NCI-H146 (cell line): ENCODE measurements at places on chromosomes 1 and 21.

DNA sequence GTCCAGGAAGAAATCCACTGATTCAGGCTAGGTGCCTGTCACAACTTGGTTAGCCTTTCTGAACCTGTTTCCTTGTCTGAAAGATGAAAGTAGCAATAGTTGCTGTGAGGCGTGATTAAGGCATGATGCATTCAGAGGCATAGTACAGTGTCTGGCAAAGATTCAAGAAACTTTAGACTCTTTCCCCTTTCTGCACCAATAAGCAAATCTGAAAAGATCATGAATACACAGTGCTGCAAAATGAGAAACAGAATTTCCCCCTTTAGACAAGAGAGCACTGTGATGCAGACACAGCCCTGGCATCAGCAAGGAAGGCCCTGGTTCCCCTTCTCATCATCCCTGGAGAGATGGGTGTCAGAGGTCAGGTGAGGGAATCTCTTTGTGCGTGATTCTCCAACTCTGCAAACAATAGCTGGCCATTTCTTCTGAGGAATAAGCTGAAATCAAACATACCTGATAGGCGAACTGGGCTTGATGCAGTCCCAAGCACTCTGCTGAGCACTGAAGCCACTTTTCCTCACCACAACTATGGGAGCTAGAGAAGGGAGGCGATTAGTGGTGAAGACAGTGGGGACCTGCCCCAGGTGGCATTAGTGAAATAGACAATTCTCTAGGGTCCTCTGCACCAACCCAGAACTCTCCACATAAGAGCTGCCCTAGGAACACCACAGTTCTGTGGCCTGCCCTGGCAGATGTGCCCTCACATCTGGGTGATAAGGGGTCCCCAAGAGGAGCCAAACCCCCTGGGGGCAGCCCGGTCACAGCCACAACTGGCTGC, 41.7 kb downstream of the ITPKB start:
- DNase-seq = no peak

GRCh38 chr1:157147906-157148700, 9.9 kb upstream of the ETV3 start:
- DNase-seq = no peak

- DNase-seq = peak; percentile 65
Observed at GRCh38 chr1:155591770-155592169, 18.2 kb upstream of the MSTO1 start.

DNA sequence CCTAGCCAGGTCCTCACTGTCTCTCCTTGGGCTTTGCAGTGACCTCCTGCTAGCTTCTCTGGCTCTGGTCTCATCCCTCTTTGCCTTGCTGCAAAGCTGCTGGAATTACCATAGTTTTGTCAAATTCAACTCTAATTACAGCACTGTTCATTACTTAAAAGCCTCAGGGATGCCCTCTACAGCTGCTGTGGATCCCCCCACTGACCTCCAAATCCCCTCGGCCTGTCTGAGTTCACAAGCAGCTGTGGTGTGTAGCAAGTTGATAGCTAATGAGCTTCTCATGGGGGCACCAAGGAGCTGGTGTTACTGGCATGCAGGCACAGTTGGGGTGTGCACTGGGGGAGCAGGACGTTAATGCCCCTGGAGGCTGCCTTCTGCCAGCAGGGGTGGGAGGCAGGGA, 24.8 kb downstream of the NIPAL3 start:
- DNase-seq = no peak

DNA sequence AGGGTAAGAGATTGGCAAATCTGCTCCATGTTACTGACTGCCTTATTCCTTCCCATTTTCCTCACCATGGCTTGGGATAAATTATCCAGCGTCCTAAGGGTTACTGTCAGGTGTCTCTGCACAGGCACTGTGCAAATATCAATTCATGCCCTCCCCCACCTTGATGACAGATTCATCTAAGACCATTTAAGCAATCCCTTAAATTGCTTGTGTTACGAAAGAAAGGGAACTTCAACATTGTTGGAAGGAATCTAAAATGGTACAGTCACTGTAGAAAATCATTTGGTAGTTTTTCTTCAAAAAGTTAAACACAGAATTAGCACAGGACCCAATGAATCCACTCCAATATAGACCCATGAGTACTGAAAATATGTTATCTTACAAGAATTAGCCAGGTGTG, 17.6 kb upstream of the MTARC2 start:
- DNase-seq = no peak

DNA sequence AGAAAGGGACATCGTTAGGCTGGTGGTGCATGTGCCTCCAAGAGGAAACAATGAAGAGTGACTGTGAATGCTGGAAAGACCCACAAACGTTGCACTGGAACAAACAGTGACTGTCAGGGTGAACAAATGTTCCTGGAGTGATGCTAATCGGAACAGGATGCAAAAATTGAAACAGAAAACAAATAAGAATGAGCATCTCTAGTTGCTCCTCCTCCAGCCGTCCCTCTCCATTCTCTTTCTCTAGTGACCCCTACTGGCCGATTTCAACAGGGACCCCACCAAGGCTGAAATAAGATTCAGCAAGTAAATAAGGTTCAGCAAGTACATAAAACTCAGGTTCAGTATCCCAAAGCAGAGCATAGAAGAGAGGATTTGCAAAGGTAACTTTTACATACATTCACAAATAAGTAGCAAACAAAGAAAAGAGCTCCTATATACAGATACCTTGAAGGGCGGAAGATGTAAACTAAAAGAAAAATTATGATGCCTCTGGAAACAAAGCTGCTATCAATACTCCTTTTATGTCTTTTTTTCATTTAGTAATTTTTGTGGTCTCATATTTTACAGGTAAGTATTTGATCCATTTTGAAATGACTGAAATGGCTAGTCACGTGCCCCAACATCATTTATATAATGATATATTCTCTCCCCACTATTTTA, 836.1 kb upstream of the ADAMTS5 start:
- no peak for DNase-seq

- no peak for DNase-seq
Observed at GRCh38 chr1:94027721-94028515, 93.0 kb downstream of the ABCA4 start.

DNA sequence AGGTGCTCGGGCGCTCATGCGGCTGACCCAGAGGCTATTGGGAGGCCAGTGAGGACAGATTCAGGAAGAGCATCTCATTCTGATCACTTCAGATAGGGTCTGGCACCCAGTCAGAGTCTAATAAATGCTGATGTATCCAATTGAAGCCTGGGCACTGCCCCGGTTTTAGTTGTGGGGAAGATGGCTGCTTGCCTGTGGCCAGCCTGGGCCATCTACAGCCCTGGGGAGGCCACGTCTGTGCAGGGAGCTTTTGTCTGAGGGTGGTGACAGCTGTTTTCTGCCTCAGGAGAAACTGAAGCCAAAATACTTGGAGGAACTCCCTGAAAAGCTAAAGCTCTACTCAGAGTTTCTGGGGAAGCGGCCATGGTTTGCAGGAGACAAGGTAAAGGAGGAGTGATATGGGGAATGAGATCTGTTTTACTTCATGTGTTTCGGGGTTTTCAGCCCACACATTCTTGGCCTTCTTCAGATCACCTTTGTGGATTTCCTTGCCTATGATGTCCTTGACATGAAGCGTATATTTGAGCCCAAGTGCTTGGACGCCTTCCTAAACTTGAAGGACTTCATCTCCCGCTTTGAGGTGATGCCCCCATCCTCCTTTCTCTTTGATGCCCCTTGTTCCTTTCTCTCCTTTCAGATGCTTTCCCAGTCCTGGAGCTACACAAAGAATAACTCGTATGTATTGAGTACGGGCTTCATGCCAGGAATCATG, 2.8 kb downstream of the GSTM5 start:
- no peak for DNase-seq

DNA sequence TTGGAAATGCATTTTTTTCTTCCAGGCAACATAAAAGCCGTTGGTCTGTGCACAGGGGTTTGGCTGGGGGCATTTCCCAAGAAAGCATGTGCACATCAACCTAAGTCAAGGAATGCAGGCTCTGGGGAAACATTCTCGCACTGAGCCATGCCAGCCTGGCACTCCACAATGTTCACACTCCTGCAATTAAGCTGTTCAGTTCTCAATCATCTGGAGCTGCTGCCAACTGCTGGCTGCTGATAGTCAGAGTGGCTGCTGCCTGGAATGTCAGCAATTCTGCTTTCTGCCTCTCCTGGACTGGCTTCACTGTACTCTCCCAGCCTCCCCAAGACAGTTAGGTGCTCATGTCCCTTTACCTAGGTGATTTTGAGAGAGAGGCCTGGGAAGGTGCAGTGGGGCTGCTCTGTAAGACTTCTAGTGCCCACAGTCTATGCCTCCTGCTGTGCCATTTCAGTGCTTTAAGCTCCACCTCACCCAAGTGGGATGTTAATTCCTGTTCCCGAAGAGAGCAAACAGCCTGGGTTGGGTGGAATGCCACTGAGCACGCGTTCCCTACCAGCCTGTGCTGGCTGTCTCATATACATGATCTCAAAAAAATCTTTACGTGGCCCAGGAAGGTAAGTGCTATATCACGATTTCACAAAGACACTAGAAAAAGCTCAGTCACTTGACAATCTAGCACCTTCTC, 131.7 kb downstream of the BRINP2 start:
- no peak for DNase-seq

DNA sequence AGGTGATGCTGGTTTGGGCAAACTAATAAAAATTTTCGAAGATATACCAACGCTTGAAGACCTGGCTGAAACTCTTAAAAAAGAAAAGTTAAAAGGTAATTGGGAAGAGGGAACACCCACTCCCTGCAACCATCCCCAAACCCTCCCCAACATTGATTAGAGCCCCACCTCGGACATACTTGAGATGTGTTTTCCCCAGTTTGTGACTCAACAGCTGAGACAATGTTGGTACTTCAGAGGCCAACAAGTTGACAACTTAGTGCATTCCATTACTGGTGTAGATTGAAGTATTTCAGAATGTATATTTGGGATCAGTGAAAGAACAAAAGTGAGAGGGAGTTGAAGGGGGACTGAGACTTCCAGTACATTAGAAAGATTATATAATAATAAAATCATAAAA, 5.1 kb downstream of the IFI16 start:
- DNase-seq = no peak

GRCh38 chr21:32814528-32814927, 43.0 kb upstream of the PAXBP1 start:
- DNase-seq = no peak

GRCh38 chr1:7595336-7595735, 175.8 kb upstream of the VAMP3 start:
- no peak for DNase-seq

GRCh38 chr1:170262276-170262939, 116.6 kb downstream of the NTMT2 start:
- no peak for DNase-seq

DNA sequence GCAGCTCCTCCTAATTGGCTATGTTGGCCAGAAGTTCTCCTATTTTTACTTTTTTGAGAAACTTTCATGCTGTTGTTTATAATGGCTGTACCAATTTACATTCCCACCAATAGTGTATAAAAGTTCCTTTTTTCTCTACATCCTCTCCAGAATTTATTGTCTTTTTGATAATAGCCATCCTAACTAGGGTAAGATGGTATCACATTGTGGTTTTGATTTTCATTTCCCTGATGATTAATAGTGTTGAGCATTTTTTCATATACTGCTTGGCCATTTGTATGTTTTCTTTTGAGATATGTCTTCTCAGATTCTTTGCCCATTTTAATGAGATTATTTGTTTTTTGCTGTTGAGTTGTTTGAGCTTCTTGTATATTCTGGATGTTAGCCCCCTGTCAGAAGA, 46.8 kb downstream of the NTMT2 start:
- DNase-seq = no peak

DNA sequence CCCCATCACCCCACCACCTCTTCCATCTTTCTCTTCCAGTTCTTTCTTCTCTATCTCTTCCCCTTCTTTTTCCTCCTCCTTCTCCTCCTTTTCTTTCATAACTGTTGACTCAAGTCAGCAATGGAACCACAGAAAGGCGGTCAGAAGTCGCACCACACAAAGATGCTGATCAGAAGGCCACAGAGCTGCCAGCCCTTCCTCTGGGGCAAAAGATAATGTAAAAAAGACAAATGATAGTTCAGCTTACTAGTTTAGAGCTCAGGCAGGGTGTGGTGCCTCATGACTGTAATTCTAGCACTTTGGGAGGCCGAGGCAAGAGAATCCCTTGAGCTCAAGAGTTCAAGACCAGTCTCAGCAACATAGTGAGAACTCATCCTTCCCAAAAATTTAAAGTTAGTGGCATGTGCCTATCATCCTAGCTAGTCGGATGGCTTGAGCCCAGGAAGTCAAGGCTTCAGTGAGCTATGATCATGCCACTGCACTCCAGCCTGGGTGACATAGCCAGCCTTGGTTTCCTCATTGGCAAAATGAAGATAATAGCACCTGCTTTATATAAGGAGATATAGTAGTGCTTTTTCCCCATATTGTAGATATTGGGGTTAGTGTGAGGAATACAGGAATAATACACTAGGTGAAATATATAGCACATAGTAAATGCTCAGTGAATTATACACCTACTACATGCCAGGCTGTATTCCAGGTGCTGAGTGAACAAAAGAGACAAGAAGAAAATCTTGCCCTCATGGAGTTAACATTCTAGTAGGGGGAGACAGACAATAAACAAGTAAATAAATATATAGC, 12.5 kb upstream of the IGSF3 start:
- DNase-seq = no peak

DNA sequence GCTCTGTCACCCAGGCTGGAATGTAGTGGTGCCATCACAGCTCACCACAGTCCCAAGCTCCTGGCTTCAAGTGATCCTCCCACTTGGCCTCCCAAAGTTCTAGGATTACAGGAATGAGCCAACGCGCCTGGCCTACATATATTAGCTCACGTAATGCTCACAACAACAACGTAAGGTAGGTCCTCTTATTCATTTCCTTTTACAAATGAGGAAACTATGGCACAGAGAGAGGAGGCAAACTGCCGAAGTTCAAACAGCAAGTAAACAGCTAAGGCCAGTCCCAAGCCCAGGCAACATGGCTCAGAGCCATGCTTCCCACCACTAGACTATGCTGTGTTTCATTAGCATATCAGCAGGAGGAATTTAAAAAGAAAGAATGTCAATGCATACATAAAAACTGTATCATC, 284.4 kb downstream of the VAV3 start:
- DNase-seq = no peak

DNA sequence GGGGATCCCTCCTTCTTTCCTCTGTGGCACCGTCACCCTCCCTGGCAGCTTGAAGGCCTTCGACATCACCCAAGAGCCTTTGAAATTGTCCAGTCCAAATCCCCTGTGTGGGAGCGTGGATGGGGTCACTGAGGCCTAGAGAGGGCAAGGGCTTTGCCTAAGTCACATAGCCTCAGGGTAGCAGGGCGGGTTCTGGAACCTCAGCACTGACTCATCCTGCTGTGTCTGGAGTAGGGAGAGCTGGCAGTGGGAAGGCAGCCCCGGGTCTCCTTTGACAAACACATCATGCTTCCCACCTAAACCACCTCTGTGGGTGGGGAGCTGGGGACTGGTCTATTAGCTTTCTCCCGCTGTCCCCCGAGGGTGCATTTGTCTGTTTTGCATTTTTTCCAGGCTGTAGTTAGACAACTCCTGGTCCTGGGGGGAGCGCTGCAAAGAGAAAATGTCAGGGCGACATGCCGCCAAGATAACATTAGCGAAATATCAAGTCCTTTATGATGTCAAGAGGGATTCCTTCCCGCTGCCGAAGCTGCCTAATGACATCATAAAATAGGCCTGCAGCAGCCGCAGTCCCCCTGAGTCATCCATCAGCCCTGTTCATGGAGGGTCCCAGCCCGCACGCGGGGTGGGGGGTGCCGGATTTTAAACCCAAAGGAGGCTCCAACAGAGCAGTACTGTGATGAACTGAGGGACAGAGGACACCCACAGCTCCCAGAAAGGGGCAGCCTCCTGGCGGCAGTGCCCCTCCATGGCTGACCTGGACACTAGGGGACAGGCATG, 77.0 kb upstream of the POU3F1 start:
- DNase-seq = no peak

GRCh38 chr1:55789466-55789865, 574.3 kb upstream of the USP24 start:
- no peak for DNase-seq

GRCh38 chr21:44377922-44378645, 24.7 kb downstream of the TRPM2 start:
- no peak for DNase-seq
